K562 (cell line): ENCODE measurements at places on chromosomes 13 and 19. TPM values are rescaled to one million over a fixed set of nuclear protein-coding genes. Genes with fewer than 3 reads are reported as not detected.

DNA sequence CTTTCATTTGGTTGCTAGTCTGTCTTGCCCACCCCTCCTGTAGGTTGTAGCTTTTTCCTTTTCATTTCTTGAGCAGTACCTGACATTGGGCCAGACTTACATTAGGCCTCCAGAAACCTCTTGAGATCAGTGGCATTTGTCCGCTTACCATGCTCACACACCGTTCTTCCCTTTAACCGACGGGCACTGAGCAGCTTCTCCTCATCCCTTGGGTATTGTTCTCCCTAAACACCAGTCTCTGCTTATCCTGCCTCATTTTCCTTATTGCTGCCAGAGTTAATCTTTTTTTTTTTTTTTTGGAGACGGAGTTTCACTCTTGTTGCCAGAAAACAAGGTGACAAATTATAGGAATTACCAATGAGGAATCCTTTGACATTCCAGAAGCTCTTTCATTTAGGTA is 27.2 kb upstream of the KCTD4 start:
- DNase-seq = no peak

DNA sequence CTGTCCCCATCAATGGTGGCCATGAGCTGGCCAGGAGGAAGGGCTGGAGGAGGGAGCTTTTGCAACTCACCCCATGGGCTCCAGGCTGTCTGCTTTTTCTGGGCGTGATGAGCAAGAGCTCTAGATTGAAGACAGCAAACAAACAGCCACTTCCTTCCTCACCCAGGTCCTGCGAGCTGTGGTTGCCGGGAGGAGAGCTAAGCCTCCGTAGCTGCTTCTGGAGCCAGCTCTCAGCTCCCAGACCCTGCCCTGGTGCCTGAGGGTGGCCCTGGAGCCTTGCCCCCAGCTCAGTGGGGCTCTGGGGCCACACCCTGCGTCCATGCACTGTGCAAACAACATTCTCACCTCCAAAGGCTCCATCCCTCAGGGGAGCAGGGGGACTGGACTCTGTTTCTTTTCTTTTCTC is 6.2 kb downstream of the MYO1F start:
- no peak for DNase-seq

GRCh38 chr13:105878119-105878700 is 657.3 kb downstream of the EFNB2 start:
- no peak for DNase-seq

DNA sequence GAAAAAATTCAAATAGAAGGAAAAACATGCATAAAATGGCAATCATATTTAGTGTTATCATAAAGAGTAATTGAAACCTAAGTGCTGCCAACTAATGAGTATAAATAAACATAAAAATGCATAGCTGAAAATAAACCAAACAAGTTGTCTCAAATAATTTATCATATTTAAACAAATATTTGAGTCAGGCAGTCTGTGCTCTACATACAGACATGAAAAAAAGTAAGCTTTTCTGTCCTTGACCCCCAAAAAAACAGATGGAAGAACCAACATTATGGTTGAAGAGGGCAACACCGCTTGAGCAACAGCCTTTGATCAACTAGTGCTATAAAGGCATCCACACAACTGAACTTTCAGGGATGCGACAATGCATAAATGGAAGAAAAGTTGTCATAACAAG is 735.1 kb upstream of the MIR17HG start:
- DNase-seq = no peak

GRCh38 chr13:107742544-107742943 is 472.8 kb downstream of the LIG4 start:
- DNase-seq = no peak

DNA sequence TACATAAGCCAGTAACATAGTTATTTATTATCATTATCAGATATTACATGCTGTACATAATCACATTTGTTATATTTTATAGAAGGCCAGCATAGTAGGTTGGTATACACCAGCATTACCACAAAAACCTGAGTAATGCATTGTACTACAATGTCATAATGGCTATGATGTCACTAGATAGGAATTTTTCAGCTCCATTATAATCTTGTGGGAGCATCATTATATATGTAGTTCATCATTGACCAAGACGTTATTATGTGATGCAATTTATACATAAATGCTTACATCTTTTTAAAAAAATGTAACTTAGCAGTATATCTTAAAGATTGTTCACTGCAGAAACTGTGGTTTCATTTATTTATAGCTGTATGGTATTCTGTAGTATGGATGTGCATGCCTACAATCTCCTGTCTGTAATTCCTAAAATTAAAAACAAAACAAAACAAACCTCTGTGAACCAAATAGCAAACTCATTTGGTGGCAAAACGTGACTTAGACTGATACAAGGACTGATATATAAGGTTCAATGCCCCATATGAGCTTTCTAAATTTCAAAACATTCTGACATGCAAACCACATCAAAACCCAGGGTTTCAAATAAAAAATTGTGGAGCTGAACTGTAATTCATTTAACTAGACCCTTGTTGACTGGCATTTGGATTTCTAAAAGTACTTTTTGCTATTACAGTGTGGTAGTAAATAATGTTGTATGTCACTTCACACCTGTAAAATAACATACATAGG is 250.9 kb downstream of the DLEU7 start:
- DNase-seq = no peak

DNA sequence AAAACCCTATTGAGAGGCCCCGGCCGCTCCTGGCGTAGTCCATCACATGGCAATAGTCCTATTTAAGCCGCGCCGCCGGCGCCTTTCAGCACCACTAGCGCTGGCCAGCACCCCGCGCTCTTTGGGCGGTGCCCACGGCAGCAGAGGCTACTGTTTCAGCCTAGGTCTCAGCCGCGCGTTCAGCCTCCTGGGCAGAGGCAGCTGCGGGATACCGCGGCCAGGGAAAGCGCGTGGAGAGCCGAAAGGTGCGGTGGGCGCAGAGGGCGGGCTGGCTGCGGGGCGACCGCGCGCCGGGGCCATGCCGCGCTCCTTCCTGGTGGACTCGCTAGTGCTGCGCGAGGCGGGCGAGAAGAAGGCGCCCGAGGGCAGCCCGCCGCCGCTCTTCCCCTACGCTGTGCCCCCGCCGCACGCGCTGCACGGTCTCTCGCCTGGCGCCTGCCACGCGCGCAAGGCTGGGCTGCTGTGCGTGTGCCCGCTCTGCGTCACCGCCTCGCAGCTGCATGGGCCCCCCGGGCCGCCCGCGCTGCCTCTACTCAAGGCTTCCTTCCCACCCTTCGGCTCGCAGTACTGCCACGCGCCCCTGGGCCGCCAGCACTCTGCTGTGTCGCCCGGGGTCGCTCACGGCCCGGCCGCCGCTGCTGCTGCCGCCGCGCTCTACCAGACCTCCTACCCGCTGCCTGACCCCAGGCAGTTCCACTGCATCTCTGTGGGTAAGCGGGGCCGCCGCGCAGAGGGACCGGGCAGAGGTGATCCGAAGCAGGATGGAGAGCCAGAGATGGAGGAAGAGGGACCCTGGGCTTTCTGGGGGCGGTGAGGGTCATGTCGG is at the start of gene GSX1:
Gene GSX1, plus strand, starts transcription at position 91 of the 826 bp plus-strand sequence. Its CDS starts 208 bp downstream, at position 299.
- no peak for DNase-seq

- peak; percentile 88 for DNase-seq
These were observed 108.8 kb downstream of the KCNRG start for GRCh38 chr13:50123862-50124535.

DNA sequence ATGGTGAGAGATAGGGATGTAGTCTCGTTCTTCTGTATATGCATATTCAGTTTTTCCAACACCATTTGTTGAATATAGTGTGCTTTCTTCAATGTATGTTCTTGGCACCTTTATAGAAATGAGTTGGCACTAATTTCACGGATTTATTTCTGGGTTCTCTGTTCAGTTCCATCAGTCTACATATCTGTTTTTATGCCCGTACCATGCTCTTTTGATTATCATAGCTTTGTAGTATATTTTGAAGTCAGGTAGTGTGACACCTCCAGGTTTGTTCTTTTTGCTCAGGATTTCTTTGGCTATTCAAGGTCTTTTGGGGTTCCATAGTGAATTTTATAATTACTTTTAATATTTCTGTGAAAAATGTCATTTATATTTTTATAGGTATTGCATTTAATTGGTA is 14.5 kb upstream of the ZNF793 start:
- DNase-seq = no peak

GRCh38 chr13:31116224-31116623 is 45.5 kb downstream of the HSPH1 start:
- no peak for DNase-seq

- DNase-seq = no peak
These were observed 38.1 kb downstream of the DOCK9 start for GRCh38 chr13:98939660-98940191.

- no peak for DNase-seq
These were observed 152.1 kb downstream of the KCNRG start for GRCh38 chr13:50167224-50167947.

SGCG gene
- total RNA-seq = 0.29 and 0.35 TPM in 2 replicates

C1QTNF9 gene
- total RNA-seq = not detected in 2 replicates

COL4A1 gene
- total RNA-seq = 0.35 and 0.36 TPM in 2 replicates

B3GNT8 gene
- total RNA-seq = 2.9 and 3.4 TPM in 2 replicates
